ENCODE measurements at places on chromosomes 11 and 22. TPM values are rescaled to one million over a fixed set of nuclear protein-coding genes. Genes with fewer than 3 reads are reported as not detected.
A peak's percentile ranks its signal among the peaks of the same experiment; 100 is the strongest.

GRCh38 chr11:130216591-130217132 lies 57.1 kb downstream of the ST14 start:
- no peak for DNase-seq

GRCh38 chr22:42902875-42903510 lies 45.9 kb upstream of the ARFGAP3 start:
- peak; percentile 66 for DNase-seq

DNA sequence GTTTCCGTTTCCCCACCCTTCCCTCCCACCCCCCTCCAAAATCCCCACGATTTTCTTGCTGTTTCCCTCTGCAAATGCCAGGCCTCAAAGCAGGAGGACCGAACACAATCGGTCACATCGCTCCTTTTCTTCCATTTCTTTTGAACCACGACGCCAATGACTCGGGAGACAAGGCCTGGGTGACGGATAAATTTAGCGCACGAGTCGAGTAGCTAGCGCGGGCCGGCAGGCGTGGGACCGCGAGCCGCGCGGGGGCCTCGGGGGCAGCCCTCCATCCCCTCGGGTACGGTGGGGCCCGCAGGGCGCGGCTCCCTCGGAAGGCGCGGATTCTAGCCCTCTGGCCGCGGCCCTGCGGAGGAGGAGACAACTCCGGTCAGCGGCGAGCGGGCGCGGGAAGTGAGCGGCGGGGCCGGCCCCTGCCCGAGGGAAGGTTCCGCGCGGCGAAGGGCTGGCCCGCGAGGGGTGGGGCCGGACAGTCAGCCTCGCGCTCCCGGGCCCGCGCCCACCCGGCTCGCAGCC lies 414 bp downstream of the JOSD1 start:
- no peak for DNase-seq

DNA sequence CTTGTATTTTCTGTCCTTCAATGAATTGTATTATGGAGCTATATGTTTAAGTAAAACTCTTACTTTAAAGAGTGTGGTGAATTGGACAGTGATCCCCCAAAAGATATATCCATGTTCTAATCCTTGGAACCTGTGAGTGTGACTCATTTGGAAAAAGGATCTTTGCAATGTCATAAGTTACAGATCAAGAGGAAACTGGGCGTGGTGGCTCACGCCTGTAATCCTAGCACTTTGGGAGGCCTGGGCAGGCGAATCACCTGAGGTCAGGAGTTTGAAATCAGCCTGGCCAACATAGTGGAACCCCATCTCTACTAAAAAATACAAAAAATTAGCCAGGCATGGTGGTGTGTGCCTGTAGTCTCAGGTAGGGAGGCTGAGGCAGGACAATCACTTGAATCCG lies 36.7 kb downstream of the ELF5 start:
- no peak for DNase-seq

DNA sequence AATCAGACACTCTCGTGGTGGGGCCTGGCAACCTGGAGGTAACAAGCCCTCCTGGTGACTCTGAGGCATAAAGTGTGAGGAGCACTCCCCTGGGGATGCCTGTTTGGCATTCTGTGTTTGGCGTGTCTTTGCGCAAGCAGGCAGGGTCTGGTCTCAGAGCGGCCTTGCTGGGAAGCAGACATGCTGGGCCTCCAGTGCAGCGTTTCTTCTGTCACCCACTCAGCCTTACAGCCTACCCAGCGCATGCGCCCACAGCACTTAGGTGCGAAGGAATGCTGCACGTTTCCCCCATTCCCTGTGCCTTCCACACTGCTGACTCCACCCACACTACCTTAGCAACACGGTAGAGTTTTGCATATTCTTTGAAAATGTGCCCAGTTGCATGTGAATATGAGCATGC lies 7.4 kb upstream of the CXCR5 start:
- DNase-seq = no peak

DNA sequence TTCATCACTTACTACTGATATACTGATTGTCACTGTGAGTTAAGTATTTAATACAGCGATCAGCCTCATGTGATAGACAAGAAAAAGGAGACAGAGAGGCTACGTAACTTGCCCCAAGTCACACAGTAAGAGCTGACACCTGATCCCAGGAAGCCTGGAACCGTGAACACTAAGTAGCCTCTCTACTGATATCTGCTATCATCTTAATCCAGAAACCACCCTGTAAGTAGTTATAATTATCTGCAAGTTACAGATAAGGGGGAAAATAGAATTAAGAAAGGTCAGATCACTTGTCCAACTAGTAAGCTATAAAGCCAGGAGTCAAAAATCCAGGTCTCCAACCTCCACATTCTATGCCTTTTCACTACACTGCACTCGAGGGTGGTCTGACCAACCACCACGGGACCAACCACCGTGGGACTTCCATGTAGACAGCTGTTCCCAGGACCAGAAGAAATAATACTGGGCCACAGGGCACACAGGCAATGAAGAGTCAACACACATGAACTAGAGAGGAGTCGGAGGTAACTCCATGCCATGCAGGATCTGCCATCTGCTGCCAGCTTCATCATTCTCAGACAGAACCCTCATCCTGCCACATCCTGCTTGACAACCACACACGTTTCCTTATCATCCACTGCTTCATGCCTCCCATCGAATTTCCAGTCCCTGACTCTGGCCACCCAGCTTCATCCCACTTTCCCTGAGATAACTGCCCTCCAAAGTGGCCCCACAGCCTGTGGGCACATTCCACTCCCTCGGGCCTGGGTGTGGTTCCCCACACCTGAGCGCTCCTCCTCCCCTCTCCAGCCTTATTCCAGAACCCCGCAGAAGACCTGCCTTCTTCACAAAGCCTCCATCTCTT lies 58.6 kb downstream of the MICAL3 start:
- DNase-seq = no peak

- no peak for DNase-seq
Observed at GRCh38 chr11:33514079-33514925, 186.3 kb downstream of the C11orf91 start.

GRCh38 chr11:27039873-27040272 lies 742 bp upstream of the BBOX1 start:
- DNase-seq = no peak

DNA sequence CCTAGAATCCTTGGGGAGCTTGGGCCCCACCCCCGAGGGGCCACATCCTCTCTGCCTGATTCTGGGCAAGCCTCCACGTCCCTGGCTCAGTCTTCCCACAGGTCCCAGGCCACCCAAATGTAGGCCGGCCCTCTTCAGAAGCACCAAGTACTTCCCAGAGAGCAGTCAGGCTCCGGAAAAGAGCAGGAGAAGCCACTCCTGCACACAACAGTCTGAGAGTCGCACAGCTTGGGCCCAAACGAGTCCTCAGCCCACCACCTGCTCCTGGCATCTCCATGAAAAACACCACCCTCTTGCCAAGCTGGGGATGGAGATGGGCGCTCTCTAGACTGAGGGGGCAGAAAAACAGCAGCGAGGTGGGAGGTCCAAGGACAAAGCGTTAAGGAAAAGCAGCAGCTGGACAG lies 15.4 kb downstream of the EHD1 start:
- DNase-seq = no peak

GRCh38 chr22:50305393-50305922 lies 2.0 kb downstream of the PLXNB2 start:
- DNase-seq = no peak

DNA sequence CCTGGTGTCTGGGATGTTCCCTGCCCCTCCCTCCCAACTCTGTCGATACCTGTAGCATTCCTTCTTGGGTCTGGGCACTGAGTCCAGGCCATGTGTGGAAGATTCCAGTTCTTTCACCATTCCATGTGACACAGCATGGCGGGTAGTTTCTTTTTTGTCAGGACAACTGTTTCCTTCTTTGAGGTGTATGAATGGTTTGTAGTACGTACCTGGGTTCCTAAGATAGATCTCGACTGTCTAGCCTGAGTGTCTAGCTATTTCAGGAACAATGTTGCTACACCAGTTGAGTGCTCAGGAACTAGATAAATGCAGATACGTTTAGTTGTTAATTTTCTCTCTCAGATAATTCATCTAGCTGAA lies 43.3 kb downstream of the TNRC6B start:
- no peak for DNase-seq

- no peak for DNase-seq
Observed at GRCh38 chr11:79694368-79694767, 253.5 kb upstream of the TENM4 start.

GRCh38 chr11:120642196-120642894 lies 130.8 kb downstream of the GRIK4 start:
- no peak for DNase-seq

GRCh38 chr11:95512682-95513081 lies 276.9 kb downstream of the FAM76B start:
- DNase-seq = peak; percentile 71

DNA sequence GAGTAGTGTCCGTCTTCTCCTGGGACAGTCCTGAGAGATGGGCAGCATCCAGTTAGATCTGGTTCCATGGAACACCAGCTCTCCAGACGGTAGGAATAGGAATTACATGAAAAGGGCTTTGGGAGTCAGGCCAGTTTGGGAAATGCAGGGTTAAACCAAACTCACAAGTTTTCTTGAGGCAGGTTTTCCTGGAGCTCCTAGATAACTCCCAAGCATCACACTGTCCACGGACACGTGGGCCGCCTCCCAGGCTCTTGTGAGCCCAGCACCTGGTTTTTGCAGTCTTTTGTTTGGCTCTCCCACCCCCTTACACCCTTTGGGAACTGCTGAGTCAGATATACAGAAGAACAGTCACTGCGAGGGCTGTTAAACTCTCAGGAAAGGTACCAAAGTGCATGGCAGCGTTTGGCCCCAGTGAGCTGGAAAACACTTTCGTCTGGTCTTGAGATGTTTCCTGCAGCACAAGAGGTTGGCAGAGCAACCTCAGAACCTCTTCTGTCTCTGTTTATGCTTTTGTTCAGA lies 90.0 kb downstream of the BCR start:
- no peak for DNase-seq

Gene RFPL3
- not detected for polyA plus RNA-seq

Gene SCN3B
- polyA plus RNA-seq = 0.09 TPM

Gene DLG2
- 0.68 TPM for polyA plus RNA-seq

Gene NCF4
- not detected for polyA plus RNA-seq

Gene SHISAL1
- polyA plus RNA-seq = 2.3 TPM

Gene RAG2
- not detected for polyA plus RNA-seq

Gene KRTAP5-2
- not detected for polyA plus RNA-seq

Gene ZBTB16
- not detected for polyA plus RNA-seq

Gene C11orf86
- polyA plus RNA-seq = not detected

All from AG04450 (cell line).